ENCODE measurements at places on chromosomes 1 and 21.

DNA sequence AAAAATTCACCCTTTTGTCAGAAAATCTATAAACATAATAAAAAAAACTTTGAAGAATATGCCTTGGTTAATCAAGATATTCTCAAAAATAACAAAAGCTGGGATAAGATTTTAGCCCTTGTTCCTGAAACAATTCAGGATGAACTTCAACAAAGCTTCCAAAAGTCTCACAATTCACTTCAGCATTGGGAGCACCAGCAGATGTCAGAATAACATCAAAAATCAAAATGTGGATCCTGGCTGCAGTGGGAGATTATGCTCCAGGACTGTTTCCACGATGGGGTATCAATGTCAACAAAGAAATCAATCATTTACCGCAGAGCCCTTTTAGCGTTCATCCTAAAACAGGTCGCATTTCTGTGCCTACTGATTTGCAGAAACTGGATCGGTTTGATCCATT is 35.2 kb downstream of the ZNF670 start:
- DNase-seq: no peak

- no peak for DNase-seq
Observed at GRCh38 chr1:195591917-195592672, 1016.1 kb downstream of the KCNT2 start.

DNA sequence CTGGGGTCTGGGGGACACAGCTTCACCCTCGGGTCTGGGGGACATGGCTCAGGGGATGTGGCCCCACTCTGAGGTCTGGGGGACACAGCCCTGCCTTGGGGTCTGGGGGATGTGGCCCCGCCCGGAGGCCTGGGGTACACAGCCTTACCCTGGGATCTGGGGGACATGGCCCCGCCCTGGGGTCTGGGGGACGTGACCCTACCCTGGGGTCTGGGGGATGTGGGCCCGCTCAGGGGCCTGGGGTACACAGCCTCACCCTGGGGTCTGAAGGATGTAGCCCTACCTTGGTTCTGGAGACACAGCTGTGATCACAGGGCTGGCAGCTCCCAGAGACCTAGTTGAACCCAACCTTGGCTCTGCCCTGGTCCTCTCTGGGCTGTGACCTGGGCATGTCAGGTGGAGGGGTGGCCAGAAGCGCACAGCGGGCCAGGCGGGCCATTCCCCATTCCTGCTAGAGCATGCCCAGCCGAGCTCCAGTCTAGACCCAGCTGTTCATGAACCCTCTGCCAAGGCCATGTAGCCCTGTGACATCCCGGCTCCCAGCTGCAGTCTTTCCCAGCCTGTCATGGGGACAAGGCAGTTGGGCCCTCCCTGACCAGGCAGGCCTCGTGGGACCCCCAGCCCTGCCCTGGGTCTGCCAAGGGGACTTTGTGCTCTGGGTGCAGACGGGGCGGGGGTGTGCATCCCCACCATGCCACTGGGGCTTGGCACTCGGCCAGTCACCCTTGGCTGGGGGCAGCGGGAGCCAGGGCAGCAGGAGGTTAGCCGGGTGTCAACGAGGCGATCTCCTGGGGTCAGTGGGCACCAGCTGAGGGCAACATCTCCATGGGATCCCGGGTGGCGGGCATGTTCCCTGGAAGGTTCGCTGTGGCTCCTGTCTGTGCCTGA is 43.9 kb downstream of the WNT9A start:
- no peak for DNase-seq

DNA sequence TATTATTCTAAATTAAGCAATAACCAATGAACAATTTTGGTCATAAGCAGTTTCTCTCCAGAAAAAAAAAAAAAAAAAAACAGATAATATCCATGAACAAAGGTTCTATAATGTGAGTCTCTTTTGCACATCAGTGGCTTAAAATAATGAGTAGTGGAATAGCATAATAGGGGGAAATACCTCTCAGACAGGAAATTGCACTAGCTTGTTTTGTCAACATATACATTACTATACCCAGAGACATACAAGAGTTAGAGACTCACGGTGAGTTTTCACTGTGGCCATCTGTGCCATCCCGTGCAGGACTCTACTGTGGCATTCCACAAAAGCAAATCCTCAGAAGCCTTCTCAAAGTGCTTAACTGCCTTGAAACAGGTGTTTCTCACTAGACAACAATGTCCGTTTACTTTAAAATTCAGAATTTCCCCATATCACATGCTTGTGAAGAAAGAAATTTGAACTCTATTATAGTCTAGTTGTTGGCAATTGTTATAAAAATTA is 697.9 kb downstream of the USP25 start:
- DNase-seq: no peak

DNA sequence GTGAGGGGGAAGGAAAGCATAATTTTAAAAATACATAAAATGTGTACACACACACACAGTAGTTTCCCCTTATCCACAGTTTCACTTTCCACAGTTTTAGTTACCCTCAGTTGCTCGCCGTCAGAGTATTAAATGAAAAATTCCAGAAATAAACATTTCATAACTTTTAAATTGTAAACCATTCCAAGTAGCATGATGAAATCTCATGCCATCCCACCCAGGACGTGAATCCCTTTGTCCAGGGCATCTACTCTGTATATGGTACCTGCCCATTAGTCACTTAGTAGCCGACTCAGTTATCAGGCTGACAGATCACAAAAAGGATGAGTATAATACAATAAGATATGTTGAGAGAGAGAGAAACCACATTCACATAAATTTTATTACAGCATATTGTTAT is 36.2 kb downstream of the EPS15 start:
- no peak for DNase-seq

DNA sequence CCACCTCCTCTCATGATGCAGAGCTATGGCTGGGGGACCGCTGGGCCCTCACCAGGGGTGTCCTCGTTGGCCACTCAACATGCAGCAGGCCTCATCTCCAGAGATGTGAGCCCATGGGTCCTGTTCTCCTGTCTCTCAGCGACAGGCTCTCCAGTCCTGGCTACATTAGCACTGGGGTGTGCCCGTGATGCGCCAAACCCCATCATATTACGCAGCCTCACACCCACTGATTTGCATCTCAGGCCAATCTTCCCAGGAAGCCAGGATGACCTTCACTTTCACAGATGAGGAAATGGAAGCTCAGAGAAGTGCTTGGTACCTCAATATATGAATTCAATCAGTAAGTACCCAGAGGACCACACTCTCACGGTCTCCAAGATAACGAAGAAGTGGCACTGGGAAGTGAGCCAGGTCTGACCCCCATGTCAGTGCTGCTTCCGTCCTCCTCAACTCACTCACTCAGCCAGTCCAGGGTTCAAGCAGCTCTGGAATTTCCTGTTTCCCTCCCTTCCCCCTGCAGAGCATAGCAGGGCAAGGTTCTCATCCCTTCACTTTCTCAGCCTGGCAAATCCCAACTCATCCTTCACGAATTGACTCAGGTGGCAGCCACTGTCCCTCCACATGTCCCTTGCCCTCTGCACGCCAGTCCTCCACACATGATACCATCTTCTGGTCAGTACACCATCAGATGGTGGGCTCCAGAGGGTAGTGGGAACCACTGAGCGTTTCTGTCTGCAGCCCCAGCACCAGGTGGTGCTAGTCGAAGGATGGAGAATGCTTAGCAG is 28.9 kb upstream of the EVA1B start:
- DNase-seq: no peak
